Cerebellum (tissue), 4 donors: ENCODE measurements at places on chromosomes 2 and 18.

- DNase-seq, result no peak
These were observed 442.1 kb upstream of the TRIB2 start for GRCh38 chr2:12274591-12274990.

- DNase-seq, result no peak
These were observed 135.4 kb downstream of the TMEM17 start for GRCh38 chr2:62370321-62371250.

DNA sequence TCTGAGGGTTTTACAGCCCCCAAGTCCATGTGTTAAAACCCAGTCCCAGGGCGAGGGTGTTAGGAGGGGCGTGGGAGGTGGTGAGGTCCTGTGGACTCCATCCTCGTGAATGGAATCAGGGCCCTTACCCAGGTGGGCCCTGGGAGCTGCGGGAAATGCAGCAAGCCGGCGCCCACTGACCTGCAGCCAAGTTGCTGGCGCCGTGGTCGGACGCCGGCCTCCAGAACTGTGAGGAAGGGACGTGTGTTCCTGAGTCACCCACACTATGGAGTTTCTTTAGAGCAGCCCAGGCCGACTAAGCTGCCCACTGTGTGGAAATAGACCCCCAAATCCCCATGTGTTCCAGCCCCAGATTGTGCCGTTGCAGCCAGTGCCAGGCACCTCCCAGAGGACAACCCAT lies 26.4 kb downstream of the CTDP1 start:
- no peak for DNase-seq

GRCh38 chr18:37343542-37343851 lies 222.1 kb downstream of the CELF4 start:
- DNase-seq, result no peak
